Osteocyte (in vitro differentiated cells): ENCODE measurements at places on chromosomes 2 and 18.

DNA sequence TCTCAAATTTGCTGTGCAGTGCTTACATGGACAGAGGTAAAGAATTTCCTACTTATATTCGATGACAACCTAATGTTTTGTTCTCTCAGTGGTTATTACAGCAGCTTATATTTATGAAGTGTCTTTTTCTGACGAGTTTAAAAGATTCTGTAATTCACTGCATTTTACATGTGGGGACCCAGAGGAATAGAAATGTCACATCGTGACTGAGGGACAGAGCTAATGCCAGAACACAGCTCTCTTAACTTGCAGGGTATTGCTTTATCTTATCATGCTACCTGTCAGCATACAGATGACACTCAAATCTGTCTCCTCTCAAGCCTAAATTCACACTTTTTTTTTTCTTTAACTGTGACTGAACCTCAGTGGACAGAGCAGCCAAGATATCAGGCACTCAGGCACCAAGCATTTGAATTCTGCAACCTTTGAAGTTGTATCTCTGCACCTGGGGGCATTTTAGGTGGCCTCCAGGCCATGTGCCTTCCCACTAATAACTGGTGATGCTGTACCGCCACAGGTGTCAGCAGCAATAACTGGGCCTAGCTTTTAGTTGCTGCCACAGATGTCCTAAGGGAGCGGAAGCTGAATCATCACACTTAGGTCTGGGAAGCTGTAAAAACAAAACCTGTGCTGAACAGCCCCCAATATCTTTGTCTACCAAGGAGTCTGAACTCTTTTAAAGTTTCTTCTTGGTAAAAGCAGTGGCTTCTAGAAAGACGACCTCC, 315.8 kb upstream of the NRP2 start:
- no peak for DNase-seq

GRCh38 chr2:19409046-19409445, 50.6 kb upstream of the OSR1 start:
- DNase-seq, result no peak

GRCh38 chr2:178502751-178503150, 22.5 kb downstream of the PLEKHA3 start:
- DNase-seq, result no peak

GRCh38 chr2:82344670-82345069, 2040.1 kb upstream of the LRRTM1 start:
- no peak for DNase-seq

GRCh38 chr18:42925036-42925435, 190.4 kb downstream of the RIT2 start:
- no peak for DNase-seq

DNA sequence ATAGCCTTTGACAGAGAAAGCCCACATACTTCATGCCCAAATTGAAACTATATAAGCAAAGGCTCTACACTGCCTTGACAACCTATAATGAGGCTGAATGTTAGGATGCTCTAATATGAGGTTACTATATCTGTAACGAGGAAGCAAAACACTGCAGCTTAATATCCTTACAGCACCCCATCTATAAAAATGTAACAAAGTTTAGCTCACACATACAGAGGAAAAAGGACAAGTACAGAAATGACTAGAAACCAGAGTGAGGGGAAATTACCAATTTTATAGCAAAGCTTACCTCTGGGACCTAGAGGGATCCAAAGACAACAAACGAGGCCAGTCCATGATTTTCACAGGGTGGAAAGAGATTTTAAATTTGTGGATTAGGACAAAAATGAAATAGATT, 138.5 kb downstream of the COL4A4 start:
- no peak for DNase-seq

- DNase-seq, result no peak
These were observed 55.8 kb upstream of the FAM136A start for GRCh38 chr2:70357684-70358071.
